ENCODE measurements at places on chromosomes 1 and 21.
A peak's percentile ranks its signal among the peaks of the same experiment; 100 is the strongest.

DNA sequence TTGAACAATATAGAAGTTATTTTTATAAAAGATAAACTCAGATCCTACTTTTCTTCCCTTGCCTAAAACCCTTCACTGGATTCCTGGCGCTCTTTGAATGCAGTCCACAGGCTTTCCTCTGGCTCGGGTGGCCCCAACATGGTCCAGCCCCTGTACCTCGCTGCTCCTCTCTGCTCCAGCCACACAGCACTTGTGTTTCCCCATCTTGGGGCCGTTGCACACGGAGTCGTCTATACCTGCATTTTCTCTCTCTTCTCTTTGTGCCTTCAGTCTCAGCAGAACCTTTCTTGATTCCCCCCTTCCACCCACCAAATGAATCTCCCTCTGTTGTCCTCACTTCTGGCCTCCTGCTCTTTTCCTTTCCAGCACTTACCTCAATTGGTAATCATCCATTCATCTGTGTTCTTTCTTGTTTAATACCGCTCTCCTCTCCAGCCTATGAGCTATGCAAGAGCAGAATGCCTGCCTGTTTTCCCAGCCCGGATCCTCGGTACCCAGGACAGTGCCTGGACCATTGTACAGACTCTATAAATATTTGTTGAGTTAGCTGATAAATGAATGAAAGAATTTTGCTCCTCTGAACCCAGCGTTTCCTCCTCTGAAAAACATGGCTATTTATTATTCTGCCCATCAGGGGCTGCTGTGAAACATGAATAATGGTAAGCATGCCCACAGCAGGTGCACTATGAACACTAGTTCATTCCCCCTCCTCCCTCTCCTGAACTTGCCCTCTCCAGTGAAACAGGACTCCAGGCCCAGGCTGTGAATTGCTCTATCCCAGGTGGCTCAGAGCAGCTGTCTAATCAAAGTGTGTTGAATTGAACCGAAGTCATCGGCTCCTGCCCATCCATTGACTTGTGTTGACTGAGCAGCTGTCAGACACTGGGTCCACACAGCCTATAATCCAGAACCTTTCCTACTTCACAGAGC is 266.9 kb downstream of the PTPRU start:
- no peak for DNase-seq

DNA sequence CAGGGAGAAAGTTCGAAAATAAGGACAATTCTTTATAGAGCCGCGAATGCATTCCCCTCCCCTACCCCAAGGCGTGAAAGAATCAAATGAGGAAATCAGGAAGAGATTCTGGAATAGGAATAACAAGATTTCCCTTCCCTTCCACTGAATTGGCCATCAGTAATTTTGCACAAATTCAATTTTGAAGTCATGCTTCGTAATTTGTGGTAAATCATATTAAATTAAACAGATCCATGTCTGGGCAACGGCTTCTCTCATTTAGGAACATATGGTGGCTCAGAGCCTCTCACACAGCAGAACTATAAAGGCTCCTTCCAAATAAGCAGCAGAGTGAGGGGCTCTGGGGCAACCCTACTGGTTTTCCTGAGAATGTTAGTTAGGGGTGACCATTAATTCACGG is 152.9 kb downstream of the CLIC6 start:
- no peak for DNase-seq

DNA sequence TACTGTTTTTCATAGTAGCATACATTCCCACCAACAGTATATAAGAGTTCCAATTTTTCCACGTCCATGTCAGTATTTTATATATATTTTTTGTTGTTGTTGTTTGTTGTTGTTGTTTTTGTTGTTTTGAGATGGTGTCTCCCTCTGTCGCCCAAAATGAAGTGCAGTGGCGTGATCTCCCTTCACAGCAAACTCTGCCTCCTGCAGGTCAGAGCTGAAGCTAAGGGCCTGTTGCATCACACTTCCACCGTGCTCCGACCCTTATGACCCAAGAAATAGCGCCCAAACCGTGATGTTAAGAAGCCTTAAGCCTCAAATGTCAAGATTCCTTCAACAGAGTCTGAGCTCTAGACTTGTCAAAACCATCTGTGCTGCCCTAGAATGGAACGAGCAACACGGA is 2032.3 kb downstream of the MRPL39 start:
- no peak for DNase-seq

DNA sequence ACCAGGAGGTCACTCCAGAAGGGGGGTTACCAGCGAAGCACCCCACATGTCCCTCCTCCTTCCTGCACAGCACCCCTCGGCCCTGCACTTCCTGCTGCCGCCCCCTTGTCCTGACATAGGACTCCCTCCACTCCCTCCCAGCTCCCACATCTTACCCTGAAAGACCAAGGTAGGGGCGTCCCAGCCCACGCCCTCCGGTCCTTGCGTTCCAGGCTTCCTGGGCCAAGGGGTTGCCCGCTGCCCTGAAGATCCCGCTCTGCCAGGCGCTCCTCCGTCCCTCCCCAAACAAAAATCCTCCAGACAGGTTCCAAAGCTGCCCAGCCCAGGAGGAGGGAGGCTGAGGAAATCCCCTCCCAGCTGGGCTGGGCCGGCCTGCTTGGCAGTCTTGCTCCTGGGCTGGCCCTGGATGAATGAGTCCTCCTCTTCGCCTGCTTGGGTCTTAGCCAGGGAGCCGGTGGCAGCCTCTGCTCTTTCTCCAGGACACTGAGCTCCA is at the start of gene RHBDL2:
RHBDL2 (minus strand) TSS at position 304 of the 493 bp plus-strand sequence. CDS start 22,618 bp downstream, outside the sequence.
- DNase-seq, result no peak

- DNase-seq, result no peak
Observed at GRCh38 chr1:25433389-25434186, 2.9 kb downstream of the MACO1 start.

GRCh38 chr1:63223426-63223825 is 98.9 kb upstream of the FOXD3 start:
- no peak for DNase-seq

DNA sequence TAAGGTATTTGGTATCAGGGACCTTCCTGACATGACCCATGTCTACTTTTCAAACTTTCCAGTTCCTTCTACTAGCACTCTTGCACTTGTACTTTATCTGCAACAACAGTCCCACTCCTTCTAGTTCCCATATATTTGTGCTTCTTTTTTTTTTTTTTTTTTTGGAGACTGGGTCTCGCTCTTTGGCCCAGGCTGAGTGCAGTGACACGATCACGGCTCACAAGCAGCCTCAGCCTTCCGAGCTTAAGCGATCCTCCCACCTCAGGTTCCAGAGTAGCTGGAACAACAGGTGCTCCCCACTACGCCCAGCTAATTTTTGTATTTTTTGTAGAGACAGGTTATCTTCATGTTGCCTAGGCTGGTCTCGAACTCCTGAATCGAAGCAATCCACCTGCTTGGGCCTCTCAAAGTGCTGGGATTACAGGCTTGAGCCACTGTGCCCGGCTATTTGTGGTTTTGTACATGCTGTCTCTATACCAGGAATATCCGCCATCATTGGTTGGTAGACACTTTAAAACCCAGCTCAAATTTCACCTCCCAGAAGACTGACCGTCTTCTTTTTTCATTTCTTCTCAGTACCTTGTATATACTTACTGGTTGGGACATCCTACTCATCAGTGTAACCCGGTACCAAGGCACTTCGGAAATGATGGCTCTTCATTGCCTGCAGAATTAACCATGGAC is 1.1 kb downstream of the ZMYM1 start:
- DNase-seq, result no peak

DNA sequence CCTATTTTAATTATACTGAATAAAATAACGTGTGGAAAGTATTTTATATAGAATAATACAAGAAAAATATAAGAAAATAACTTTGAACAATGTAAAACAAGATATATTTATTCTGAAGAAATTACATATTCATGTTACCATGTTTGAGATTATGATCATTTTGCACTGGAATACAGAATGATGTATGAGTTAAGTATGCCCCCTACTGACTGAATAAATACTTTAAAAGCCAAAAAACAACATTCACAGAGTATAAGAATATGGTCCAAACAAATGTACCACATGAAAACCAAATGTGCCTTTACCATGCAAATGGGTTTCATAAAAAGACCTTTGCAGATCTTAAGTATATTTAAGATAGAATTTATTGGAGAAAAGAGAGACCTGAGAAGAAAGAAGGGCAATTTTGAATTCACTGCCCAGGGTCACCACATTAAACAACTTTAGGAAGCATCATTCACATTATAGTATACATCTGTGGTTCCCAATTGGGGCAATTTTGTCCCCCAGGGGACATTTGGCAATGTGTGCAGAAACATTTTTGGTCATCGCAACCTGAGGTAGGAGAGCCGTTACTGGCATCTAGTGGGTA is 136.6 kb upstream of the GFI1 start:
- DNase-seq, result no peak

DNA sequence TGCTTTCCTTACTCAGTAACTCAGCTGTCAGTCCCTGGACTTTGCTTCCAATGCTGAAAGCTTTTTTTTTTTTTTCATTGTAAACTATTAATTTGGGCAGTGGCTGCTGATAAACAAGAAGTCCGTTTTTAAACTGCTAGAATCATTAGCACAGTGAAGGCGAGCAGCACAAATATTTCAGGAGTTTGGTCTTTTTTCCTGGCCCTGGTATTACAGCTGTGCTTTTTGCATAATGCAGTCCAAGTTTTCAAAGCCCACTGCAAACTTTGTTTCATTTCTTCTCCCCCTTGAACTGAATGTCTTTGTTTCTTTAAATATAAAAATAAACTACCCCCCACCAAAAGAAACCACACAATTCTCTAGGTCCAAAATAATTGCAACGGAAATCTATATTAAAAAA is 6.6 kb downstream of the GLIS1 start:
- DNase-seq, result no peak

DNA sequence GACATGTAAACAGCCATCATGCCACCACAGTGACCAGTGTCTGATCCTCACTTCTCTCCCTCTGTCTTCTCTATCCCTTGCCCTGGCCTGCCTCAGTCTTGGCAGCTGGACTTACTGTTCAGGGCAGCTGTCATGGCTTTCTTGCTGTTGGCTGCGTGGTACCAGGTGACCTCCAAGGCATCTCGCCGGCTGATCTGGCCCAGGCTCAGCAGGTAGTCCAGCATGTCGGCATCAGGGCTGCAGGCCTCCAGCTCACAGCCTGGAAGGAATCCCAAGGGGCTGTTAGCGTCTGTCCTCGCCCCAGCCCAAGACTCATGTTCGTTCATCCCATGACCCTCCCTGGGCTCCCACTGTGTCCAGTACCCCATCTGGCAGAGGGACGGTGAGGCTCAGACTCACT is 3.6 kb downstream of the FAM151A start:
- no peak for DNase-seq

GRCh38 chr1:83918688-83919285 is 80.1 kb downstream of the TTLL7 start:
- DNase-seq, result no peak

GRCh38 chr1:193014400-193014799 is 44.8 kb downstream of the UCHL5 start:
- no peak for DNase-seq

GRCh38 chr1:230958370-230958769 is 20.3 kb downstream of the TTC13 start:
- DNase-seq, result no peak

GRCh38 chr1:232650845-232651244 is 20.9 kb upstream of the SIPA1L2 start:
- no peak for DNase-seq

DNA sequence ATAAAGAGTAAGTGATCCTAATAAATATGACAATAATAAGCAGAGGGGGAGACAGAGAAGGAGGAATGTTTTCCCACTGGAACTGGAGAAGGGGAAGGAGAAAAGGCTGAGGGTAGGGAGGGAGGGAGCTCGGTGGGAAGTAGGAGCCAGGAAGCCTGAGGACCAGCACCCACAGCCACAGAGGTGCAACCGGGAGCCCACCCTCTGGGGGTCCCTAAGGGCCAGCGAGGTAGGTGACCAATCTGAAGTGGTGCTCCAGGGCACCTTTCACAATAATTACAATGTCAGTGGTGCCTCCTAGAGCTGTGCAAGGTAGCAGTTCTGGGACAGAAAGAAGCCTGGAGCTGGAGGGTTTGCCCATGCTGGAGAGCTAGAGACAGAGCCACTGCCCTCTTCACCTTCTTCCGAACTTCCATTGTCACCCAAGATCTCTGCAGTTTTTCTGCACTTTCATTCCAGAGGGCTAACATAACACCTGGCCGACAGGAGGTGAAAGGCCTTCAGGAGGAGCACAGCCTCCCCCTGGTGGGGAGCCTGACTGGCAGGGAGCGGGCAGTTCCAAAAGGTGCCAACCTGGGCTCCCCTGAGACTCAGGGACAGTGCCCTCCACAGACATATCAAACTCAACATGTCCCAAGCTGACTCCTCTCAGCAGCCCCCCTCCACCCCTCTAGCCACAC is 4.1 kb upstream of the AHCYL1 start:
- DNase-seq, result no peak

DNA sequence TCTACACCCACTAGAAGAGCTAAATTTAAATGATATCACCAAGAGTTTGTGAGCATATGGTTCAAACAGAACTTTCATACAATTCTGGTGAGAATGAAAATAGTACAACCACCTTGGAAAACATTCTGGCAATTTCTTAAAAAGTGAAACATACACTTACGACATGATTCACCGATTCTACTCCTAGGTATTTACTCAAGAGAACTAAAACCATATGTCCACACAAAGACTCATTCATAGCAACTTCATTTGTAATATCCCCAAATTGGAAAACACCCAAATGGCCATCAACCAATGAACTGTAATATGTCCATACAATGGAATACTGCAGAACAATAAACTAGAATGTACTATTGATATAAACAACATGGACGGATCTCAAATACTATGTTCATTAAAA is 51.2 kb upstream of the ADAM30 start:
- DNase-seq, result no peak

GRCh38 chr1:160951443-160952128 is 3.0 kb downstream of the ITLN2 start:
- peak; percentile 47 for DNase-seq

GRCh38 chr1:233244183-233244582 is 51.3 kb downstream of the PCNX2 start:
- no peak for DNase-seq

GRCh38 chr21:45236481-45236880 is 51.2 kb downstream of the POFUT2 start:
- no peak for DNase-seq

DNA sequence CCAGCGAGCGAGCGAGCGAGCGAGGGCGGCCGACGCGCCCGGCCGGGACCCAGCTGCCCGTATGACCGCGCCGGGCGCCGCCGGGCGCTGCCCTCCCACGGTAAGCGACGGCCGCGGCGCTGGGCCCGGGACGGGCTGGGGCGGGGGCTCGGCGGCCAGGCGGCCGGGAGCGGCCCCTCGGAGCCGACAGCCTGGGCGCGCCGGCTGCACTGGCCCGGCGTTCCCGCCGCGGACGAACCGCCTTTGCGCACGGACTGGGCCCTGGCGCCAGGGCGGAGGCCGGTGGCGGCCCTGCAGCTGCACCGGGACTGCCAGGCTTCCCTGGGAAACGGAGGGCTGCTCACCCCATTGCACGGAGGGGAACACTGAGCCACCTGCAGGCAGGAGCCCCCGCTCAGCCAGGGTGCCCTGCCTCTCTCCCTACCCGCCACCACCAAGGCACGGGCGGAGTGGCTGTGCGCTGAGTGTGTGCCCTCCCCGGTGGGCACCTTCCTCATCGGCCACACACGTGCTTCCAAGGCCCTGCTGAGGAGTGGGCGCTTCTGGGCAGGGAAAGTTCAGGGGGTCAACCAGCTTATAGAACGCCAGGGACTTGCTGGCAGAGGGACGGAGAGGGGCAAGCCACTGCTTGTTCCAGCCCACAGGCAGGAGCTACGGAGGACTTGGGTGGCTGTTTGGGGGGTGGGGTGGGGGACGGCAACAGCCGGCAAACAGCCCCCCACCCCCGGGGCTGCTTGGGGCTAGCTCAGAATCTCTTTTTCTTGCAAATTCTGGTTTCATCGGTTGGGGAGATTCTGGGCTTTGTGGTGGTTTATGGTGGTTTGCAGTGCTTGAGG is 532 bp downstream of the CSF1 start:
- no peak for DNase-seq

- no peak for DNase-seq
Observed at GRCh38 chr1:212920246-212920645, 30.1 kb upstream of the VASH2 start.

Measured in stimulated activated CD4-positive, alpha-beta T cell treated with anti-CD3 and anti-CD28 coated beads, Interleukin-1b, Interleukin-23, amount 100 ng/mL, for 1 hour (primary cell).